ENCODE measurements at places on chromosomes 5 and 9.

GRCh38 chr9:99867536-99867935 lies 38.9 kb upstream of the STX17 start:
- DNase-seq = no peak

- no peak for DNase-seq
These were observed 114.1 kb downstream of the GABBR2 start for GRCh38 chr9:98594546-98595160.

DNA sequence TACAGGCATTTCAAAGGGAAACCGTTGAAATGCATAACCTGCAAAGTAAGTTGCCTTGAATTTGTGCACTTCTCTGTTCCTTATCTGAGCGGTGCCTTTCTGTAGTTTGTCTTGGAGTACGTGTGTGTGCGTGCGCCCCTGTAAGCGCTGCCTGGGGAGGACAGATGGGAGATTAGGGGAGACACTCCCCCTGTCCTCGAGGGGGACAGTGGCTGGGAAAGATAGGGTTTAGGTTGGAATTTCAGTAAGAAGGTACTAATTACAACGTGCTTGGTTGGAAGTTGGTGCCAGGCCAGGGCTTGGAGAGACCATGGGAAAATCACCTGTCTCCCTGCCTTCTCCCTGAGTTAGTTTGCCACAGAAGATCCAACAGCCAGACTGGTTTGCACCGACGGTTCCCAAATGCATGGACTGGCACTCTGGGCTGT lies 73.2 kb downstream of the PIK3R1 start:
- DNase-seq = no peak

GRCh38 chr9:109821711-109822110 lies 41.7 kb downstream of the PALM2AKAP2 start:
- no peak for DNase-seq

- DNase-seq = no peak
These were observed 457.3 kb downstream of the RAB3C start for GRCh38 chr5:59040024-59040803.

- DNase-seq = no peak
These were observed 190.2 kb upstream of the NR3C1 start for GRCh38 chr5:143593723-143594122.

- no peak for DNase-seq
These were observed 12.7 kb downstream of the ANXA6 start for GRCh38 chr5:151144922-151145321.

GRCh38 chr9:110351009-110351467 lies 13.4 kb upstream of the TXNDC8 start:
- no peak for DNase-seq

DNA sequence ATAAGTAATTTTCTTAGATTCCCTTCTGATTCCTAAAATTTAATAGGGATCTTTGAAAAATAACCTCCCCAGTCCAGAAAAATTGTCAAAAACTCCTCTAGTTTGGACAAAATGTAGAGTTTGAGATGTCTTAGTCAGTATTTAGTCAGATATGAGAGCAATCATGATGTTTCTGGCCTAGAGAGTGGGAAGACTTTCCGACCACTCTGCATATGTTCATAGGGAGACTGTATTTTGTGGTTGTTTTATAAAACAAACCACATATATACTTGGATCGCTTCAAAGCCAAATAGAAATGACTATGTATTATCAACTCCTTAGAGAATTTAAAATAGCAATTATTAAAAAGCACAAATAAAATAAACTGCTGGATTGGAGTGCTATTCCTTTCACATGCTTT lies 15.8 kb downstream of the ZFAND5 start:
- no peak for DNase-seq

GRCh38 chr5:137190031-137190430 lies 309.1 kb downstream of the SPOCK1 start:
- no peak for DNase-seq

DNA sequence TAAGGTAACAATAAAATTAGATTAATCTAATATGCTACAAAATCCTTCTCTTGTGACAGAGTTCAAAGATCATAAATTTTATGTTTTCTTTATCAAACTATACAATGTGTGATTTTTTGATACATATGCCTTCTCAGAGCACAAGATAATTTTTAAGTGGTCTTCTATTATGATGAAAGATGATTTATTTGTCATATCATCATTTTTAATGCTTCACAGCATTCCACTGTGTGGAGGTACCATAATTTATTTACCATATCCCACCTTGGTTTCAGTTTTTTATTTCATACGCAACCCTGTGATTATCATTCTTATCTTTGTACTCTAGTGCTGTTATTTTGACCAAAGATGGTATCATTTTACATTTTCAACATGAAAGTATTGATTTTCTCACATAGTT lies 41.7 kb downstream of the POLK start:
- DNase-seq = no peak
